Stimulated activated CD8-positive, alpha-beta memory T cell treated with anti-CD3 and anti-CD28 coated beads, Interleukin-7, amount 100 ng/mL, for 1 hour (primary cell): ENCODE measurements at places on chromosomes 5 and 9.

DNA sequence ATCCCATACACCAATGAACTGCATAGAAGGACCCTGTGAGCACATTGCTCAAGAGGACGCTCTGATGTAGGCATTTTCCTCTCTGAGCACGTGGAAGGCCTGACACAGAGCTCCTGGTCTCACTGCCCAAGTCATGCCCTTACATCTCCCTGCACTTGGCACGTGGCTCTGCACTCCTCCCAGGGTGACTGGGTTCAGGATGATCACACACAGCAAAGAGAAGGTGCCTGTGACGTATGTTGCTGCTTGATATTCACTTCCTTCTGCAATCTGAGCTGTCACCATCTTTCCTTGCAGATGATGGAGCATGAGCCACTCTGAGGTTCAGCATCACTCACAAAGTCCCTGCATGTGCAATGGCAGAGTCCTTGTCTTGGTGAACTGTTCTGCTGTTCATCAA, 125.2 kb downstream of the FSTL4 start:
- no peak for DNase-seq

- no peak for DNase-seq
Measured at GRCh38 chr5:72046106-72046505, 61.2 kb upstream of the MAP1B start.

GRCh38 chr5:66118304-66118703, 25.8 kb upstream of the SREK1 start:
- DNase-seq, result no peak

DNA sequence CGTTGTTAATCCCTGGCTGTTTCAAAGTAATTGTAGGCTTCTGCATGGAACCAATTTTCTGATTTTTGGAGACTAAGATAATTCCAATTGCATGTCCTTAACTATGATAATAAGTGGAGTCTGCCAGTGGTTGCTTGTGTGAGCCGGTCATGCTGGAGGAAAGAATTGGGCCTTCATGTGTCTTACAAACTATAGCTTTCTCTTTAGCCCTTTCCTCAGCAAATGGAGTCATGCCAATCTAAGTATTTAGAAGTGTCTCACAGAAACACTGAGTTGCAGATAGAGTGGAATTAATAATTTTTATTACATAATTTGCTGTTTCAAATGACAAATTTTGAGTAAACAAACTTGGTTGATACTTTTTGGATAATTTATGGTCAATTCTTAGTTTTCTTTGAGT, 200.4 kb downstream of the FBXL7 start:
- no peak for DNase-seq

DNA sequence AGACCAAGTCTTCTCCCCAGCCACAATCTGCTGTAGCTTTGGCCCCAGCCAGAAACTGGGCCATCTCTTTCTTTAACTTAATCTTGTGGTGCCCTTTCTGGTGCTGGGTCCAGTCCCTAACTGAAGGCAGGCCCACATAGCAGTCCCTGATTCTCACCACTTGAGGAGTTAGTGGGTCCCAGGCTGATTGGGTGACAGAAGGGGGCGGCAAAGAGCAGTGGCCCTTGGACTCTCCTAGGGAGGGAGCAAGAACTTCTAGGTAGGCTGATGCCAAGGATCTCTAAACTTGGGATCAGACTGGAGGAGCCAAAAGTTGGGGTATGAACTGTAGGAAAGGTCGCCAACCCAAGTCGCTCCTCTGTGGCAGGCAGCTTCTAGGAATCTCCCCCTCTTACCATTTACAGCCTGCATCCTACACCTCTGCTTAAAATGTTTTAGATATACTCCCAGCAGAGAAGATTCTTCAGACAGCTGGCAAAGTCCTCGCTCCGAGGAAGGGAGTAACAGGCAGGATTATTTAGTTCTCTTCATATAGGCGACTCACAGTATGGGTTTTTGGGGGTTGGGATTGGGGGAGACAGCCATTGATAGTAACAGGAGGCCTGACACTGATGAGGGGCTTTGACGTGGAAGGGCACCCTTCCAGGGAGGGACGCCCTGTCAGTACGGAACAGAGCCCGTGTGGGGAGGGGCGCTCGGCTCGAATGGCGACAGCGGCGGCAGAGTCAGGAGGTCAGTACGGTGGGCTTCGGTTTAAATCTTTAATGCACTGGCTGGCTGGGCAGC, 2.0 kb upstream of the CCL27 start:
- DNase-seq, result peak; percentile 57

DNA sequence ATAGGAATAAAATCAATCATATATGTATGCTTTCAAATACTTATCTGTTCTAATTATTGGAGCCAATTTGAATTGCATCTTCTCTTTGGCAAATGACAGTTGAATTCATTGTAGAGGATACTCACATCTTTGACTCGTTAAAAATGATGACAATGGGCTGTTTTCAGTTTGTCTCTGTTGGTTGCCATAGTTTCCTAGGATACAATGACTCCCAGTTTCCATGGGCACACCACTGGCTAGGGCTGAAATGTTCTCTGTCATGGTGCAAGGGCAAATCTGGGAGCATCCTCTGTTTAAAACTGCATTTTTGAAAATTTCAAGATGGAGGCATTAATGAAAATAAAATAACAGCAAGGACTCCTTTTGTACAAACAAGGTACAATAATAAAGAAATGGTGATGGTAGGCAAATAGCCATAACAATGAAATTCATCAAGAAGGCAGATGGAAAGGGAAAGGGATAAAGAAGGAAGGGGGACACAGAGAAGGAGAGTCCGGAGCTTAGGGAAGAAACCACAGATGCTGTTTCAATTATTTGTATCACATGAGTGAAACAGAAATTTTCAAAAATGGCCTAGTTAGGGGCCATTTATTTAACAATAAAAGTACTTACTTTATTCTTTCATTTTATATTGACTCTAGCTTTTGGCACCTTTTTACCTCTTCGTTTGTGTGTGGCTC, 378.8 kb upstream of the SEMA6A start:
- no peak for DNase-seq

- DNase-seq, result no peak
Measured at GRCh38 chr5:96562614-96563013, 99.6 kb upstream of the CAST start.

DNA sequence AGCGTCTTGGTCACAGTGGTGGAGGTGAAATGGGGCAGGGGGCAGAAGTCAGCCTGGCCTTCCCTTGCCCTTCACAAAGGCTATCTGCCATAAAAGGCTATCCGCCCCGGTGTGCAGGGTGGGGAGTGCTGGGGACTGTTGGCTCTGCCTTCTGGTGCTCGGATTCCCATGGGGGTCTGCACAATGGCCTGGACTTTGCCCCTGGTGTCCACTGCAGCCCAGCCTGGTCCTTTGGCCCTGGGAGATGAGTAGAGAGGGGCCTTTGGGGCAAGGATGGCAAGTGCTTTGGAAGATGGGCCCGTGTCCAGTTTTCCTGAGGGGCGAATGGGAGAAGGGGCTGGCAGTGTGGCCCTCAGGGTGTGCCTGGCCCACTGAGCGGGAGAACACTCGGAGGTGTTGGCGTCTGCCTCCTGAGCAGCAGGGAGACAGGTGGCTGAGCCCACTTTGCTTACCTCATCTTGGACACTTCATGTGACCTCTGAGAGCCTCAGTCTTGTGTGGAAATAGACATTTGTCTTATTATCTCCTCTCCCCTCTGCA, 69.9 kb downstream of the HSPA4 start:
- no peak for DNase-seq

DNA sequence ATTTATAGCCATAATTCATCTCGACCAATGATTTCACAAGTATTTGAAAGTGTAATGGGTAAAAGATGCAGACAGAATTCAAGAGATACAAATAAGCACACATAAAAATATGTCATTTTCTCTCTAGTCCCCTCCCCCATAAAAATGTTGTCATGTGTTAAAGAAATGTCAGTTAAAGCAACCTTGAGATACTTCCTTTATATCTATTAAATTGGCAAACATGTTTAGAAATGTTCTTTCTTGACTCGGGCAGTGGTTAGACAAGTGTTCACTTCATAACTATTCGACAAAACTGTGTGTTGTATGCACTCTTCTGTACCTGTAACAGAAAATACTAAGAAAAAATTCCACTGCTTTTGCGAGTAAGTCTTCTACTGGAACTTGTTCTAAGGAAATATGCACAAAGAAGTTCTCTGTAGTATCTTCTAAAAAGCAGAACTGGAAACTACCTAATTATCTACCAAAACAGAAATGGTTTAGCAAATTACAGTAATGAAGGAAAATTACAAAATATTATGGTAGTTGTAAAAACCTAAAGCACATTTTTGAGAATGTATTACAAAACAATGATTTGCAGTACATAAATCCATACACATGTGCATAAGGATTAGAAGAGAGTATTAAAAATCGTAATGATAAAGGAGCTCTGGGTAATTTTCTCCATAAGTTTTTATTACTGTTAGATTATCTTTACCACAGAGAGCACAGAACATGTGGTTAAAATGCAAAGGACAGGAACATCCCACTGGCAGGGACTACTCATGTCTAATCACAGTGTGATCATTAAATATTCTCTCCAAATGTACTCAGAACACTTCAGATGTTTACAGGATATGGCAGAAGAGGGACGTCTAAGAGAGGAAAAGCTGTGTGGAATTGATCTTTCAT, 35.9 kb downstream of the FBXW2 start:
- DNase-seq, result no peak

GRCh38 chr5:170501361-170501760, 2.5 kb upstream of the KCNIP1 start:
- DNase-seq, result no peak

GRCh38 chr5:29143266-29143665, 2050.2 kb upstream of the CDH6 start:
- DNase-seq, result no peak

DNA sequence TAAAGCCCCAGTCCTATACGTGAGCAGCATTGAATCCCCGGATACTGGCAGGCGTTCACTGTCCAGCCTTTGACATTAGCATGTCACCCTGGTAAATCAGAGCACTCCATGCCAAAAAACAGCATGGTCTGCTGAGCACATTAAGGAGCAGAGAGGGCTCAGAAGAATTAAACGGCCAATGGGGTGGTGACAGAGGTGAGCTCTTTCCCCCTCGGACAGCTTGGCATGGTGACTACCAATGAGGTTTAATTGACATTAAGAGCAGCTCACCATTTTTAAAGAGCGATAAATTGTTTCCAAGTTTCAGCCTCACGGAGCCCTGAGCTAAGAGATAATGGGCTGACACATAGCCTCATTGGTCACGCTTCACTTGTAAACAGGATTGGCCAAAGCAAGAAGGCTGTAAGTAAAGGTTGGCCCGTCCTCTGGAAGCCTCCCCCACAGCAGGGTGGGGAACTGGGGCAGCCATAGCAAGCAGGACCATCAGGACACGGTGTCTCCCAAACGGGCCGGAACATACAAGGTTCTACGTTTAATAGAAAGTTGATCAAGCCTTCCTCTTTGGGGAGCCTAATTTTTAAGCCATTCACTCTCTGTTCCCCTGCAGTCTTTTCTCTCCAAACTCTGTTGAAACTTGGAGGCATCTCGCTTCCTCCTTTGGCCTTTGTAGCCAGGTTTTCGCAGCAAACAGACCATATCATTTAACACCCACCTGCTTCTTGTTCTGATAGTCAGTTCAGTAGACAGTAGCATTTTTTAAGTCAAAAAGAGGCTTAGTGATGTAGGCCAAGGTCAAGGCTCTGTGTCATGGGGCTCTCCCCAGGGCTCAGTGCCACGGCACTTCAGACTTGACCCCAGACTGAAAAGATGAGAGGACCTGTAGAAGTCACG, 25.9 kb downstream of the QRFP start:
- DNase-seq, result no peak

DNA sequence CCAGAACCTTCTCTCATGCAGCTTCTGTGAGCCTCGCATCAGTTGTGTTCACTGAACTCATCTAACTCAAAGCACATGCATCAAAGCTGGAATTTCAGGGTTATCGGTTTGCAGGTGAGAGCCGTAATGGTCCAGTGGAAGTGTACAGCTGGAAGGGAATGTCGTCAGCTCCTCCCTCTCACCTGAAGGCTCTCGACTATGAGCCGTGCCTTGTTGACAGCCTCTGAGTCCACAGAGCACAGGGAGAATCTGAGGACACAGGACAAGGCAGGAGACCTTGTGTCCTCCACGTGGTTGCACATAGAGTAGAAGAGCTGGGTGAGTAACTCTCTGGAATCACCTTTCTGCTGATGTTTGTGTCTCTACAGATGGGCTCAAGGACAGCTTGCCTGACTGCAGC, 38.8 kb downstream of the PROP1 start:
- no peak for DNase-seq

- no peak for DNase-seq
Measured at GRCh38 chr9:22682961-22683699, 236.5 kb downstream of the DMRTA1 start.

- DNase-seq, result no peak
Measured at GRCh38 chr5:78508186-78508765, 140.3 kb downstream of the LHFPL2 start.

GRCh38 chr5:5278201-5278814, 138.2 kb downstream of the ADAMTS16 start:
- no peak for DNase-seq

DNA sequence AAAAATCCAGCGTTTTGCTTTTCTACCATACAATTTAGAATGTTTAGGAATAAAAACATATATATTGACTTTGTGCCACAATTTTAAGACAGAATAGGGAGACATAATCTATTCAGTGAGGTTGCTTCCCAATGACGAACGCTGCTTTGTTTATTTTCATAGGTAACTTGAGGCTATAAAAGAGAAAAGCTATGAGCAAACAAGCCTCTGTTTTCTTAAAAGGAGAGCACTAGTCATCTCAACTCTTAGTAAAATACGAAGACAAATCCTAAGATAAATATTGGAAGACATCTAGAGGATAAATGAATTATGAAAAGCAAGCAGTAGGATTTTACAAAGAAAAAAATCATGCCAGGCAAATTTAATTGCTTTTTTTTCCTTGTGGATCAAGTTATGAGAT, 363.6 kb downstream of the ANXA1 start:
- DNase-seq, result no peak

- no peak for DNase-seq
Measured at GRCh38 chr5:122362361-122362760, 50.3 kb downstream of the SNCAIP start.

GRCh38 chr5:132023258-132024116, 12.0 kb upstream of the ACSL6 start:
- no peak for DNase-seq

- DNase-seq, result no peak
Measured at GRCh38 chr5:155522540-155522939, 509.0 kb downstream of the KIF4B start.

- DNase-seq, result no peak
Measured at GRCh38 chr9:81717061-81717746, 27.9 kb upstream of the TLE1 start.

DNA sequence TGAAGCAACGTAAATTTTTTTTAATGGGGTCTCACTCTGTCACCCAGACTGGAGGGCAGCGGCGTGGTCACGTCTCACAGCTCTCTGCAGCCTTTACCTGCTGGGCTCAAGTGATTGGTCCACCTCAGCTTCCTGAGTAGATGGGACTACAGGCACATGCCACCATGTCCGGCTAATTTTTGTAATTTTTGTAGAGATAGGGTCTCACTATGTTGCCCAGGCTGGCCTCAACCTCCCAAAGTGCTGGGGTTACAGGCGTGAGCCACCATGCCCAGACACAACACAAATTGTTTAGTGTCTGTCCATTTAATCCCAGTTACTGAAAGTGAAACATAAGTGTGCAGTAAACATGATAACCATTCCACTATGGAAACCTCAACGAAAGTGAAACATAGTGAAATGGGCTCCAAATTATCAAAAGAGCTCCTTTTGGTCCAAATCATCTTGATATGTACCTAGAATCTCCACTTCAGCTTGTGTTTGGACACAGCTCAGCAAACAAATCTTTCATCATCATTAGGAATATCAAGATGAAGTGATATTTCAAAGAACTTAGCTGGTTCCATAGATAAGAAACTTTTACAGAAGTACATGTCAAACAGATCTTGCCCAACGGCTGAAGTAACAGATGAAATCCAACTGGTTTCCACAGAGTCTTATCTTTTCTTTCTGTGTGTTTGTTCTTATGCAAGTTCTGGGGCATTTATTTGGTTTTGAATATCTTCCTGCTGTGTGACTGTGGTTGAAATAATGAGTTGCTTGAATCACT, 41.2 kb upstream of the PLPP1 start:
- no peak for DNase-seq
